ENCODE measurements at places on chromosomes 7 and 10.

GRCh38 chr10:11687357-11687771 is 54.8 kb upstream of the ECHDC3 start:
- H3K27ac ChIP-seq = peak overlapping the region; percentile 91
- no peaks in the 10 kb centered on the region for H3K36me3 ChIP-seq
- H3K27me3 ChIP-seq = no peaks in the 10 kb centered on the region
- peak overlapping the region; percentile 52 for H3K4me3 ChIP-seq
- H3K4me1 ChIP-seq = peaks cover 59% of the 10 kb centered on the region
- no peak for DNase-seq

- peak; percentile 64 for DNase-seq
- H3K4me1 ChIP-seq = peaks cover 69% of the 10 kb centered on the region
- H3K36me3 ChIP-seq = no peaks in the 10 kb centered on the region
Observed at GRCh38 chr10:104337521-104337984, 712 bp downstream of the ITPRIP start.

DNA sequence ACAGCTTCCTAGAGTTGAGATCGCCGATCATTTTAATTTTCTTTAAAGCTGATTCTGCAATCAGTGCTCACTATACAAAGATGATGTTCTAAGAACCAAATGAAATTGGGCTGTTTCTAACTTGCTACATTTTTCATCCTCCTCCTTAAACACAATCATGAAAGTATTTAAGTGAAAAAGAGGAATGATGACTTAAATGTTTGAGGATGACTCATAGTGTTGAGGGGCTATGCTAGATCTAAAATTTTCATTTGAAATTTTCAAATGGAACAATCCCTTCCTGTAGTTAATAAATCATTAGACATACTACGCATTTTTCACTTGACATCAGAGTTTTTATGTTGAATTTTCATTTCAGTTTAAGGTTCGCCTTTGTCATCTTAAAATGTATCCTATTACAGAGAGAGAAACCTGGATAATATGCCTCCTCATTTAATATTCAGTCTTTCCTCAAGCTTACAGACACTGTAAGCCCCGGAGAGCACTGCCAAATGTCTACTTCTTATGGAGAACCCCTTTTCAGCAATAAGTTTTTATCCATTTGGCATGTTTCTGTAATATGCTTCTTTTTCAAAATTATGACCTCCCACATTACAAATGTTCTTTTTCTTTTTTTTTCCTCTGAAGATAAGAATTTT is 499.6 kb downstream of the MAGI2 start:
- H3K27me3 ChIP-seq = no peaks in the 10 kb centered on the region
- no peak overlapping the region for H3K27ac ChIP-seq
- H3K4me3 ChIP-seq = no peak overlapping the region
- no peak for DNase-seq

GRCh38 chr7:16815001-16815400 is 10.2 kb upstream of the AGR2 start:
- H3K4me1 ChIP-seq = peaks cover 15% of the 10 kb centered on the region
- no peak for DNase-seq
- no peaks in the 10 kb centered on the region for H3K36me3 ChIP-seq
- H3K27me3 ChIP-seq = no peaks in the 10 kb centered on the region
- H3K4me3 ChIP-seq = no peak overlapping the region

- peaks cover 11% of the 10 kb centered on the region for H3K4me1 ChIP-seq
- peaks cover 8% of the 10 kb centered on the region for H3K27me3 ChIP-seq
- H3K36me3 ChIP-seq = no peaks in the 10 kb centered on the region
- H3K4me3 ChIP-seq = no peak overlapping the region
Observed at GRCh38 chr10:69481305-69481704, 30.0 kb downstream of the TSPAN15 start.

Measured in naive B cell (primary cell).